ENCODE measurements at places on chromosomes 2 and 18.

DNA sequence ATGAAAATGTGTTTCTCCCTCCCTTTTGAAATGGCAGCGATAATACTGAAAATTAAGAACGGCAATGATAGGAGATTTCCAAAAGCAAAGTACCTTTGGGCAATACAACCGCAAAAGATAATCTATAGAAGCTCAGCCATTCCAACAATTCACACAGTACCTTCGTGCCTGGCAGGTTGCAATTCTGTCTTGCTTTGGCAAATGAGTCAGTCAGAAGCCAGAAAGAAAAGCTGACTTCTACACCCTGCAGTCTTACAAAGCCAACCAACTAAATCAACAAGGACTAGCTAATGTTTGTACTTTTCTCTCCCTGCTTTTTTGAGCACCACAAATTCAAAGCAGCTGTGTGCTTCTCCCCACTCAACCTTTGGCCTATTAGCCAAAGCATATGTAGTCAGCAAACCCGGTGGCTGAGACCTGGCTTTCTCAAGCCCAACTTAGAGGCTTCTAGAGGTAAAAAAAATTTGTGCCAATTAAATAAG lies 25.7 kb upstream of the ID2 start:
- no peak for DNase-seq

GRCh38 chr18:65468881-65469280 lies 281.9 kb upstream of the CDH7 start:
- no peak for DNase-seq

GRCh38 chr2:42999391-42999841 lies 207.0 kb upstream of the HAAO start:
- no peak for DNase-seq

DNA sequence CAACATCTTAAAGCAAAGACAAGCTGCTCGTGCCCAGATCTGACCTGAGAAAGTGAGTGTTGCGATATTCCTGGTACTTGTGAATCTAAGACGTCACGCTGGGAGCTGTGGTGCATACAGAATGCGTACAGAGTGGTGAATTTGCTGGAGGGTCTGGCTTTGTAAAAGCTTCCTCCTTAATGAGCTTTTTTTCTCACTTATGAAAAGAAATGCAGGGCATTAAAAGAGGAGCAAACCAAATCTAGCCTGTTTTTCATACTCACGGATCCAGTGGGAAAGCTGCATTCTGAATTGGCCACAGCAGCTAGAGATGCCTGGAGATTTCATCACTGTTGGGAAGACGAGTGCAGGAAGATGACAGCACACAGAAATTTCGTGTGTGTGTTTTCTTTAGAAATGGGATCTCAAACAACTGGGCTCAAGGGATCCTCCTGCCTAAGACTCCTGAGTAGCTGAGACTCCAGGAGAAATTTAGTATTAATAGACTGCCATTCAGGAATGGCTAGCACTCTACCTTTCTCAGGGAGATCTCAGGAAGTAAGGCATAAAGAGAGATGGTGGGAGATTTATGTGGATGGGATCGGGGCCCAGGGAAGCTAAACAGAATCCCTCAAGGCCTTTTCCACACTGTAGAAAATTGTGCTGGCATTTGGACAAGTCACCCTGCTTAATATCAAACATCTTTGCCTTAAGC lies 181.3 kb downstream of the ALPK2 start:
- DNase-seq, result no peak

DNA sequence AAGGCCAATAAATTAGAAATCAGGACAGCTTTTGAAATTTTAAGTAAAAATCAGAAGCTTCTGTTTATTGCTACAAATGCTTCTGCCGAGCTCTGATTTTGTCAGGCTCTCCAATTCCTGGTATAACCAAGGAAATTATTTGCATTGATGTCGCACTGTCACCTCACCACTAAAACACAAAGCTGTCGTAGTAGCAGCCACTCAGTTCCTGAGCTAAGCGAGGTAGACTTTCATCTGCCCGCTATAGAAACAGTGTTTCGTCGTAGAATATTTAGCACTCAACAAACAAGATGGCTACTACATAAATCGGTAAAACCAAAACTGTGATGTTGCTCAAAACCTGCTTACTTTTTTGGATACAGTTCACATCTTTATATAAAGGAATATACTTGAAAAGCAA lies 141.3 kb upstream of the FOSL2 start:
- peak; percentile 69 for DNase-seq

DNA sequence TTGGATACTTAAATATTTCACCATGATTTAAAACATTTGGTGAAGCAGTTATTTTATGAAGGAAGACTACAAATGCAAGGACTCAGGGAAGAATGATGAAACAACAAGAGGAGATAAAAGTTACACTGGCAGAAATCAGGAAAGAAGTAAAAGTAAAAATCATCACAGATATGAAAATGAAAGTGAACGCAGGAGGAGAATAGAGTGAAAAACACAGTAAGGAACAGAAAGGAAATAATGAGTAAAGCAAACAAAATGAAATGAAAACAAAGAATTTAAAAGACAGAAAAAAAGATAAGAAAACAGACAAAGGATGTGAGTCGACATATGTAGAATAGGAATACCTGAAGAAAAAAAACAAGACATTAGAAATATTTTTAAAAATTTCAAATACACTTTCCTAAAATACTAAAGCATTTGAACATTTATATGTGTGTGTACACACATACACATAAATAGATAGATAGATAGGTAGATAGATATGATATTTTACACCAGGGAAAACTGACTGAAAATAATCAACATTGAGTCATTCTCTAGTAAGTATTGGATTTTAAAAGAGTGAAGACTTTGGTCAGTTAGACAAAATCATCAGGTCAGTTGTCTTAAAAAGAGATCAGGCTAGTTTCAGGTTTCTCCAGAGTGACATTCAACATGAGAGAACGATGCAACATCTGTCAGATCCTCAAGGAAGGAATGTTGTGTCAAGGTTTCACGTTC lies 12.1 kb upstream of the KDSR start:
- no peak for DNase-seq

- no peak for DNase-seq
Observed at GRCh38 chr2:28539118-28539541, 43.3 kb downstream of the PLB1 start.

DNA sequence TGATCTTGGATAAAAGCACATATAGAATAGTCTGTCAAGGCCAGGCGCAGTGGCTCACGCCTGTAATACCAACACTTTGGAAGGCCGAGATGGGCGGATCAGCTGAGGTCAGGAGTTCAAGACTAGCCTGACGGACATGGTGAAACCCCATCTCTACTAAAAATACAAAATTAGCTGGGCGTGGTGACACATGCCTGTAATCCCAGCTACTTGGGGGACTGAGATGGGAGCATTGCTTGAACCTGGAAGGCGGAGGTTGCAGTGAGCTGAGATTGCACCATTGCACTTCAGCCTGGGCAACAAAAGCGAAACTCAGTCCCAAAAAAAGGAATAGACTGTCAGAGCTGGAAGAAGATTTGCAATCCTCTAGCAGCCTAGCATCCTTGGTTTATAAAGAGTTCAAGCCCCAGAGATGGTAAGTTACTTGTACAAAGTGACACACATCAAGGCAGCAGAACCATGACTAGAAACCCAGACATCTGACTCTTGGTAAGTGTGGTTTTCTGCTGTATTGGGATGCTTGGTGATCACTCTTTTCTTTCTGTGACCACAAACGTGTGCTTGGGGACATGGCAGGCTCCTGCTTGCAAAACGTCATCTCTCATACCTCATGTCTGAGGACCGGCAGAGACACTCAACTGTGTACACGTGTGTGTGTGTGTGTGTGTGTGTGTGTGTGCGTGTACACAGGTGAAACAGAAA lies 69.0 kb downstream of the OSBPL6 start:
- DNase-seq, result no peak

GRCh38 chr2:8520791-8521344 lies 161.0 kb upstream of the ID2 start:
- no peak for DNase-seq

DNA sequence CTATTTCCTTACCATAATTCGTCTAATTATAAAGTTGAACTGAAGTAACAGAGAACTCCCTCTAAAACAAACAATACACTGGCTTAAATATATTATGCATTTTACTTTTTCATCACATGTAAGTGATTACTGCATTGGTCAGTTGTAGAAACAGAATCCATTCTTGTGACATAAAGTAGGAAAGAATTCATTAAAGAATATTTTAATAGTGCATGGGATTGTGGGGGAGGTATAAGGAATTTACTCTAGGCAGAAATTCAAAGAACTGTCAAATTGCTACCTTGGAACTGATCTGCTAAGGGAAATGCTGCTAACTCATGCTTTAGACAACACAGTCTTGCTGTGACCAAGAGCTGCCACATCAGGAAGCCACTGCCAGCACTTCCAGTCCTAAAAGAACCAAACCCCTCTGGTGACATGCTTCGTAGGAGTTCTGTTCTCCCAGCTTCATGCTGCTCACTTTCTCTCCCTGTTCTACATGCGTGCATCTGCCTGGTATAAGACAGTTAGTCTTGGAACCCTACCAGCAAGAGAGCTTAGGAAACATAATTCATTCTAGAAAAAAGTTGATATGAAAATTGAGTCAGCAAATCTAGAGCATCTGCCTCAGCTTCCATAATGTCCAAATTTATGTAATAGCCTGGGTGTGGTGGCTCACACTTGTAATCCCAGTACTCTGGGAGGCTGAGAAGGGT lies 1137.6 kb upstream of the NXPH2 start:
- no peak for DNase-seq

DNA sequence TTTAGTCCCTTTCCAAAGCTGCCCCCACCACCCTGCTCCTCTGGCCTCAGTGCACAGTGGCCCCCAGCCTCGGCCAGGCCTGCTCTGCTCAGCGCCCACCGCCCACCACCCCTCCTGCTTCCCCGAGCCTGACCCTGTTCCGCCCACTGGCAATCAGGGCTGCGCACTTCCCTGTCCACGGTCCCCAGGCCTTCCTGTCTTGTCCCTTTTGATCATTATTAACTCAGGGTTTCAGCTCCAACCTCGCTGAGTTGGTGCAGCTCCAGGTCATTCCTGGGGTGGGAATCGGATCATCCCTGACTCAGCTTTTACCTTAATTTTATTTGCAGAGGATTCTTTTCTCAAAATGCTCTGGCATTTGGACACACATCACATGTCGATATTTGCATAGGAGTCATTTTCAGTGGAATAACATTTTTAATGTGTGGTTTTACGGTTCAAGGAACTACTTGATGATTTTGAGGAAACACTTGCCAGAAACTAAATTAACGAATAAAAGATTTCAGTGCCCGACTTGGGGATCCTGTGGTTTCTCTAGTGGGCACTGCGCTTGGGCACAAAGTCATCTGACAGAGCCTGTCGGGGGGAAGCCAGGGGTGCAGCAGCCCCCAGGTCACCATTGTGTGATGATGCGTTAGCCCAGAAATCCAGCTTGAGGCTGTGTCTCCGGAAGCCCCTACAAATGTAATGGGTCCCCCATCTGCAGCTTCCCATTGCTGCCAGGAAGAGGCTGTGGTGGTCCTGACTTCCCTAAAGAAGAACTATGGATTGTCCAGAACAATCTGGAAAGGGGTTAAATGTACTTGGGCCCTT lies 1.0 kb upstream of the ESPNL start:
- DNase-seq, result no peak

Data from CD4-positive, alpha-beta T cell treated with Interleukin-15 for 4 hours (primary cell).